ENCODE measurements at places on chromosomes 6 and 20.

- no peak for DNase-seq
Measured at GRCh38 chr20:17647391-17648314, 34.4 kb downstream of the RRBP1 start.

- no peak for DNase-seq
Measured at GRCh38 chr6:167106406-167106805, 16.5 kb upstream of the CCR6 start.

- no peak for DNase-seq
Measured at GRCh38 chr6:2042956-2043648, 202.3 kb downstream of the GMDS start.

DNA sequence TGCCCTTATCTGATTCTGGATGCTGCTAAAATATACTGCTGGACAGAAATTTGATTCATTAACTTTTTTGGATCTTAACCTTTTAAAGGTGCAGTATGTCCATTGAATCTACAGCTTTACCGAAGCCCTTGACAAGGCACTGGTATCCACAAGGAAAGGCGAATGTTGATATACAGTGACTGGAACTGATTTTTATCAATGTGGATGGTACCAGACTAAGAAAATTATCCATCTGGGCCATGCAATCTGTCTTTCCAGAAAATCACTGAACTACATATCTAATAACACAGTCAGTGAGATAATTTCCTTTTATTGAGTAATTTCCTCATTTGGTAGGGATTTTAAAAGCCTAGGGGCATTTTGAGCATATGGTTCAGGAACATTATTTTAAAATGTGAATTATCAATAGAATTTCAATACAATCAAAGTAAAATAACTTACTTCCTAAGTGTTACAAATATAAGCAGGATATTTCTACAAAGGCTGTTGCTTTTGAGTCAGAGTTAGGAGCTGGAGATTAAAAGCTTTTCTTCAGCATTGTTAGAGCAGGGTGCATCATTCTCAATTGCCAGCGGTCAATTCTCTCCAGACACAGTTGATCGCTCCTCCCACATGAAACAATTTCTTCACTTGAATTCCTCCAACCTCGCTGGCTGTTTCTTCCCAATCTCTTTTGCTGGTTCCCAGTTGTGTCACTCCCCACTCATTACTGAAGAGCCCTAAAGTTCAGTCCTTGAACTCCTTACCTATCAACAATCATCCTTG lies 585.3 kb upstream of the FLRT3 start:
- DNase-seq, result no peak

DNA sequence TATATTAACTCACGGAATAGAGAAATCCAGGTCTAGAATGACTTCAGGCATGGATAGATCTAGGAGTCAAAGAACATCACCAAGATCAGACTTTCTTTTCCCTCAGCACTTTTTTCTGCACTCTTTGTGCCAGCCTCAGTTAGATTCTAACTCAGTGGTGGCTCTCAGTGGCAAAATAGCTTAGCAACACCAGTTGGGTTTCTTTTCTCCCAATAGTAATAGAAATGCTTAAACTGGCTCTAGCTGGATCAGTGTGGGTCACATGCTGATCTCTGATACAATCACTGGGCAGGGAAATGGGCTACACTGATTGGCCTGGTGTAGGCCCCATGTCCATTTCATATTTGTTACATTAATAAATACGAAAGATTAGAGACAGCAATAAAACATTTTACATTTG lies 44.2 kb upstream of the ARFGEF2 start:
- DNase-seq, result no peak

DNA sequence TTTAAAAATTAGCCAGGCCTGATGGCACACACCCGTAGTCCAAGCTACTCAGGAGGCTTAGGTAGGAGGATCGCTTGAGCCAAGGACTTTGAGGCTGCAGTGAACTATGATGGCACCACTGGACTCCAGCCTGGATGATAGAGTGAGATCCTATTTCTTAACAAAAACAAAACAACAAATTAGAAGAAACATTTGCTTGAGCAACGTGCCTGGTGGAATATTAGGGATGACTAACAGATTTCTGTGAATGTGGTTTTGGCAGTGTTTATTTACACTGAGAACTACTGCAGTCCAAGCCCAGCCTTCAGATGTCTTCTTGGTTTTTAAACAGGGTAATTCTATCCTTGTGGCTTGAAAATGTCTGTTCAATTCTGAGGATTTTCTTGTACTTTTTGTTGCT lies 9.2 kb downstream of the PPP1R3G start:
- no peak for DNase-seq

- DNase-seq, result no peak
Measured at GRCh38 chr6:140276719-140277118, 902.3 kb upstream of the CITED2 start.

GRCh38 chr6:100622907-100623692 lies 158.4 kb upstream of the SIM1 start:
- no peak for DNase-seq

DNA sequence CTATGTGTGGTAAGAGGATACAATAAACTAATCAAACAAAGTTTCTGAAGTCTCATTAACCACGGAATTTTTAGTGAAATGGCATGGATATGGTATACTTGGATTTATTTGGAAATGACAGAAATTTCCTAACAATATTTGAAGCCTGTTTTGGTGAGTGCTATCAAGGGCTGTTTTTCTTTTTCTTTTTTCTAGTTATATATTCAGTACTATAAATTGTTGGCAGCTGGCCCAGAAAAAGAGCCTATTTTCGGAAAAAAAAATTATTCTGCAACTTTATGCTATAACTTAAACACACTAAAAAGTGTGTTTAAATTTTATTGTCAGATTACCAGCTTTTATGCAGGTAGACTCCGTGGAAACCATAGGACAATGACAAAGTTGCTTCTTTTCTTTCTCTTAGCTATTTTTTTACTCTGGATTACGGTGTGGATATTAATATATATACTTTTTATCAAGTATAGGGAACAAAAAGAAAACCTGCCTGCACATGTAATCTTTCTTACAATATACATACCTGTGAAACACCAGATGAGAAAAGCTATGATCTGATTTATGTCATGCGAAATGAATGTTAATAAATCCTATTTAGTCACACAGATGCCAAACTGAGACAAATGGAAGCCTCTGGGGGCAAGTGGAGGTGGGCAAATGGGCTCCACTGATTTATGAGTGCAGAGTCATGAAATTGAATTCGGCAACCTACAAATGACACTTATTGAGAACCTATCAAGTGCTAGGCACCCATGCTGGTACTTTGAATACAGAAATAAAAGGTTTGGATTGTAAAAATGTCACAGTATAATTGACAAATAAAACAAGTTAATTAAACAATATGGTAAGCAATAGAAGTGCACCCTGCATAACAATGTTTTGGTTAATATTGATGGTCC lies 919.5 kb upstream of the FLRT3 start:
- DNase-seq, result no peak

GRCh38 chr20:33282196-33282934 lies 649 bp upstream of the BPIFB1 start:
- DNase-seq, result no peak

DNA sequence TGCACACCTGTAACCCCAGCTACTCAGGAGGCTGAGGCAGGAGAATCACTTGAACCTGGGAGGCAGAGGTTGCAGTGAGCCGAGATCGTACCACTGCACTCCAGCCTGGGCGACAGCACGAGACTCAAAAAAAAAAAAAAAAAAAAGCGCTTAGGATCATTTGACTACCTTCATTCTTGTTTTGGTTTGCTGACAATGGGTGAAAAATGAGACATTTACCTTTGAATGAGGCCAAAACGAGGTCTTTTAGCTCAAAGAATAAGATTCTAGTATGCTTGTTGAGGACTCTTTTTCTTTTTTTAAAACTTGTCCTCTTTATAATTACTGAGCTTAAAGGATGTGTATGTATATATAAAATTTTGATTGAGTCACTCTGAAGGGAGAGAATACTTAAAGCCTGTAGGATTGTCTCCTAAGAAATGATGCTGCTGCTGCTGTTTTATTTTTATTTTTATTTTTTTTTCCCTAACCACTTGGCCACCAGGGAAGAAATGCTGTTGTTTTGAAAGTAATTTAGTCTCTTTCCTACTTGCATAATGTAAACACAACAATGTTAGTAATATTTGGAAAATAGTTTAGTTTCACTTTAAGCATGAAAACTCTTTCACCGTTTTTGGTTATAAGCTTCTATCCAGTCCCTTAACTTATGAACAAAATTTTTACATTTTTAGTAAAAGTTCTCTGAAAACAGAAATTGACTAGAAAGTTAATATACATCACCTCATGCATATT lies 7.9 kb downstream of the UBR2 start:
- DNase-seq, result no peak

DNA sequence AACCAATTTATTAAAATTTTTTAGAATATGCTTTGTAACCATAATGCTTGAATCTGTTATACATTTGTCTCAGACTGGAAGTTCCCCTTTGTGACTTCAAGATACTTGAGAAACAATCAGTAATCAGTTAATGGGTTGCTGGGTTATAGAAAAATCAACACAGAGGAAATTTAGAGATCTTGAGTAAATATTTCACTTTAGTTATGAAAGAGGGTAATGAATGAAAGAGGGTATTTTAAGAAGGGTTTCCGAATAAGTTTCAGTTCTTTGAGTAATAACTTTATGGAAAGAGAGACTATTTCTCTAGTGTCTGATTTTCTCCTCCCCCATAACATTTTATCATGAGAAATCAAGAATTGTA lies 21.4 kb downstream of the ZFAND3 start:
- DNase-seq, result no peak

All from HuH-7.5 (cell line).